Subcutaneous adipose tissue (tissue), 4 donors: ENCODE measurements at places on chromosomes 7 and 10. TPM values are rescaled to one million over a fixed set of nuclear protein-coding genes. Genes with fewer than 3 reads are reported as not detected.

Gene TUBAL3
- total RNA-seq: not detected

Gene AKR1D1
- total RNA-seq: not detected

Gene CALD1
- total RNA-seq: 210 TPM

Gene CNNM1
- total RNA-seq: 0.68 TPM
